Kidney glomerular epithelial cell (primary cell): ENCODE measurements at places on chromosomes 6 and 20.

GRCh38 chr6:13194852-13195251 lies 133.5 kb downstream of the TBC1D7 start:
- DNase-seq: peak; percentile 13

DNA sequence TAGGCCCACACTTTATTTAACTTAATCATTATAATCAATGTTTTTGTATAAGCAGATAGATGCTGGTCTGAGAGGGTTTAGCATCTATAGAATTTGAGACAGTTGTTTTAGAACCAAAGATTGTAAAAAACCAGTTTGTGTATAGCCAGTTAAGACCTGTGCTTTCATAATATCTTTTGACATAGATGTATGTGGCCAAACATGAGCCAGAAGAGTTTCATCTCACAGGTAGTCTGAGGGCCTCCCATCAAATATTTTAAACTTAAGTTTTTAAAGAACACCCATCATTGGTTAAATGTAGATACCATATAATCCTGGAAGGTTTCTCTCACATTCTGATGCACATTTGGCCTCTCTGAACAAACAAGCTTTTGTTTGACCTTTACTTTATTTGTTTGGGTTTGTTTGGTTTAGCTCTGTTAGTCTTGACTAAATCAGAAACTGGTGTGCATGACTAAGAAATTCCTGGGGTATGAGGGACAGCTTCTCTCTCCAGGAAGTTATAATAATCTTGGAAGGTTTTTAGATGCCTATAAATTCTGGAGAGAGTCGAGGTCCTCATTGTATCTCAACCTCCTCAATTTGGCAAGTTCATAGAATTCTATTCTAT lies 58.0 kb upstream of the TMEM200A start:
- DNase-seq: peak; percentile 77

- peak; percentile 35 for DNase-seq
Observed at GRCh38 chr20:20568604-20569205, 143.7 kb downstream of the RALGAPA2 start.

- DNase-seq: peak; percentile 26
Observed at GRCh38 chr6:14270925-14271788, 153.6 kb downstream of the CD83 start.

DNA sequence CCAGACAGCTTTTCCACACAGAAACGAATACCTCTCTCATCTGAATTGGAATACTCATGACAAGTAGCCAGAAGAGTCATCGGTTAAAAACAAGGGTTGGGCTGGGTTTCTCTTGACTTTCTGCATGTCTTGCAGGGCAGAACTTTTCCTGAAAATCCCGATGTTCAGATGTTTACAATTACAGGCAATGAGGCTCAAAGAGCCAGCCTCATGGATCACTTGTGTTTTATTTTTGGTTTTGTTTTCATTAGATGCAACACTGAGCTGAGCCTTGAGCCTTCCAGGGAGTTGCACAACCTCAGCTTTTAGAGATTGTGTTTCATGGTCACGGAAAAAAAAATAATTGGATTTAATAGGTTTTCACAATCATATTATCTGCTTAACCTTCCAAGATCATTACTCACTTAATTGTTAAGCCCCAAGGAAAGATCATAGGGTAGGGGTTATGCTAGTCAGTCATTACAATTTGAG lies 288.1 kb upstream of the PRDM1 start:
- DNase-seq: peak; percentile 58

DNA sequence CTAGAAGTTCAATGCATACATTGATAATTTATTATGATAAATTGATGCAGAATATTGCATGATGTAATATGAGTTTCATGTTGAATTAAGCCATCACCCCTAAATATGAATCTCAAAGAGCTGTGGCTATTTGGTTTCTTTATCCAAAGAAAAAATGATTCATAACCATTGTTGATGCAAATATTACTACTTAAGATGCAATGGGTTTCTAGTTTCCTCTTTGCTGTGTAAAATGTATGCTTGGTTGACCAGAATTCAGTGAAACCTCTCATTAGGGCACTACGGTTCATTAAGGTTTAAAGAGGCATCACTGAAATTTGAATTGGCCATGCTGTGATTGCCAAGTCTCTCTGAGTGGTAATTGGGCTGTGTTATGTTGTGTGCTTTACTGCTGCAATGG lies 492.5 kb upstream of the FLRT3 start:
- DNase-seq: no peak

DNA sequence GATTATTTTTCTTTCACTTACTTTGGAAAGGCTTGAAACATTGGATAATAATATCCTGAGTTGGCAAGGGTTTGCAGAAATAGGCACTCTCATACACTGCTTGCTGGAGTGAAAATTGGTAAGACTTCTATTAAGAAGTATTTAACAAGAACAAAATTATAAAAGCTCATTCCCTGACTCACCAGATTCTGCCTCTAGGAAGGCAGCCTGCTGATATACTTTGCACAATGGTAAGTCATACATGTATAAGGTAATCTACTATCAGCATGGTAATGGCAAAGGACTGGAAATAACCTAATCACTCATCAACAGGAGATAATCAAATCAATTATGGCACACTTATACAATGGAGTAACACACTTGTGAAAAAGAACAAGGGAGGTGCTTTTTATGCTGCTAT lies 85.8 kb downstream of the PLCG1 start:
- no peak for DNase-seq

- no peak for DNase-seq
Observed at GRCh38 chr6:134195164-134195906, 122.6 kb downstream of the SGK1 start.

DNA sequence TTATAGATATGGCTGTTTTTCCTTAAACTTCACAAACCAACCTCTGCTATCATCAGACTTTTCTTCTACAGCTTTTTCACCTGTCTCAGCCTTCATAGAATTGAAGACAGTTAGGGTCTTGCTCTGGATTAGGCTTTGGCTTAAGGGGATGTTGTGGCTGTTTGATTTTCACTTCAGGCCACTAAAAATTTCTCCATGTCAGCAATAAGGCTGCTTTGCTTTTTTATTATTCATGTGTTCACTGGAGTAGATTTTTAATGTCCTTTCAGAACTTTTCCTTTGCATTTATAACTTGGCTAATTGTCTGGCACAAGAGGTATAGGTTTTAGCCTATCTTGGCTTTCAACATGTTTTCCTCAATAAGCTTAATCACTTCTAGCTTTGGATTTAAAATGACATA lies 392.6 kb downstream of the RFPL4B start:
- no peak for DNase-seq

GRCh38 chr6:138818496-138819194 lies 22.8 kb downstream of the ECT2L start:
- no peak for DNase-seq

DNA sequence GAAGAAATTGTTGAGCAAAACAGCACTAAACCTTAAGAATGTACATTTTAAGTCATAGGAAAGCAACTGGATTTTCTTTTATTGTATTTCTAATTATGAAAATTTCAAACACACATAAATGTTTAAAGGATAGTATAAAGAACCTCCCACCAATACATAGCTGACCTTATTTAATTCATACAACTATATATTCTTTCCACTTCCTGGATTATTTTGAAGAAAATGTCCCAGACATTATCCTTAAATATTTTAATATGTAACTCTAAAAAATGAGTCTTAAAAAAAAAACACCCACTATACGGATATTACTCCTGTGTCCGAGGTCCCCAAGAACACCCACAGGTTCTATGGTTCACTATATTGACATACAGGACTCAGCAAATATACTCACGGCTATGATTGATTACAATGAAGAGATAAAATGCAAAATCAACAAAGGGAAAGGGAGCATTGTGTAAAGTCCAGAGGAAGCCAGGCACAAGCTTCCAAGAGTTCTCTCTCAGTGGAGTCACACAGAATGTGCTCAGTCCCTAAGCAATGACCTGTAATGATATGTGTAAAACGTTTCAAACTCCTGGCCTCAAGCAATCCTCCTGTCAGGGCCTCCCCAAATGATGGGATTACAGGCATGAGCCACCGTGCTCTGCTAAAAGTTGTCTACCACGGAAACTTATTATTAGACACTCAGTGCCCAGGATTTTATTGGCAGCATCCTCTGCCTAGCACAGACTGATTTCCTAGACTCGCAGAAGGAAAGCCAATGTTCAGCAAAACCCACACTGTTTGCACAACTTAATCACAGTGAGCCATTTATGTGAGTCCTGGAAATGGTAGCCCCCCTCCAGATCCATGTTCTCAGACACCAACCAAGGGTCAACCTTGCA lies 23.2 kb downstream of the GLYATL3 start:
- no peak for DNase-seq

- DNase-seq: no peak
Observed at GRCh38 chr6:149438855-149439254, 38.8 kb downstream of the SUMO4 start.

- no peak for DNase-seq
Observed at GRCh38 chr6:147704691-147705090, 196.2 kb downstream of the SAMD5 start.

- no peak for DNase-seq
Observed at GRCh38 chr20:50583442-50584150, 73.4 kb downstream of the PTPN1 start.

DNA sequence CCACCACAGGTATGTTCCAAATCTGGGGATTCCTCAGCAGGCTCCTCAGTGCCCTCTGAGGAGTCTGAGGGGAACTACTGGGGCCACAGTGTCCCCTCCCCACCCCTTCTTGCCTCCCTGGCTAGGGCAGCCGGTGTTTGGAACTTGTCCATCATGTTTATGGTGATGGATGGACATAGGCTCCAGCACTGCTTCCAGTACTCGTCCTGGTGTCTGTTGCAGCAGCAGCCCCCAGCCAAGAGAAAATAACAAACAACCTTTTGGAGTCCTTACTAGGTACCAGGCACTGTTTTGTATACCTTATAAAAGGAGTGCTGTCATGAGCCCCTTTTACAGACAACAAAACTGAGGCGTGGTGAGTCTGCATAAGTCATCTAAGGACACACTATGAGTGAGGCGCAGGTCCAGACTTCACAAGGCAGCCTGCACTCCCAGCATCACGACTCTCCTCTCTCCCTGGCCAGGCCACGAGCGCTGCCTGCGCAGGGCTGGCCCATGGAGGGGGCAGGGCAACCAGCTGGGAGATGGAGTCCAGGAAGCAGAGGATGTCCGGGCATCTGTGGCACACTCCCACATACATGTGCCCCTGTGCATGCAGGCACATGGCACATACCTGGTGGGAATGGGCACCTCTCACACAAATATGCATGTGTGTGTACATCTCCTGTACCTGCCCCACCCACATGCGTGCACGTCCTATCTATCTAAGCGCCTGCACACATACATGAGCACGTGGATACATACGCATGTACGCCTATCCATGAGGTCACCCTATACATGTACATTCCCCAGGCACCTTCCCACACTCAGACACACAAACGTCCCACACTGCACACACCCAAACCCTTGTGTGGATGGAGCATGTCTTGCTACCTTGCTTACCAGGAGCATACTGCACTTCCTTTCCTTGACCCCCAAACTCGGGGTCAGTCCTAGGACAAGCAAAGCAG lies 152.7 kb downstream of the VEGFA start:
- DNase-seq: no peak

DNA sequence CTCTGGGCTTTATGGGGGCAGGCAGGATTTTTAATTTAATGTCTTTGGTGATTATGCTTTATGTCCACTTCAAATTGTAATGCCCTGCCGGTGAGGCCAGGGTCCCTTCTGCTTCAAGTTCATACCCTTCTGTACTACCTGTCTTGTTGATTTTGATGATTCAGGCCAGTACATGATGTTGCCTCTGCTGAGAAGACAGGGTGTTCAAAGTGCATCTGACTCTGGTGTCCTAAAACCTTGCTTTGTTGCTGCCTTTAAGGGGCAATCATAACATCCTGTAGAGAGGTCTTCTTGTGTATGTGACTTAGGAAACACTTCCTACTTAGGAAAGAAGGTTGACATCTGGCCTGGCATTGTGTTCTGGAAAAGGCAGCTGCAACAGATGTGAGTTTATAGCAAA lies 113.2 kb downstream of the TMEM170B start:
- DNase-seq: no peak

GRCh38 chr20:37969949-37970855 lies 63.1 kb downstream of the TTI1 start:
- DNase-seq: no peak

GRCh38 chr20:987677-988076 lies 14.4 kb downstream of the RSPO4 start:
- no peak for DNase-seq

DNA sequence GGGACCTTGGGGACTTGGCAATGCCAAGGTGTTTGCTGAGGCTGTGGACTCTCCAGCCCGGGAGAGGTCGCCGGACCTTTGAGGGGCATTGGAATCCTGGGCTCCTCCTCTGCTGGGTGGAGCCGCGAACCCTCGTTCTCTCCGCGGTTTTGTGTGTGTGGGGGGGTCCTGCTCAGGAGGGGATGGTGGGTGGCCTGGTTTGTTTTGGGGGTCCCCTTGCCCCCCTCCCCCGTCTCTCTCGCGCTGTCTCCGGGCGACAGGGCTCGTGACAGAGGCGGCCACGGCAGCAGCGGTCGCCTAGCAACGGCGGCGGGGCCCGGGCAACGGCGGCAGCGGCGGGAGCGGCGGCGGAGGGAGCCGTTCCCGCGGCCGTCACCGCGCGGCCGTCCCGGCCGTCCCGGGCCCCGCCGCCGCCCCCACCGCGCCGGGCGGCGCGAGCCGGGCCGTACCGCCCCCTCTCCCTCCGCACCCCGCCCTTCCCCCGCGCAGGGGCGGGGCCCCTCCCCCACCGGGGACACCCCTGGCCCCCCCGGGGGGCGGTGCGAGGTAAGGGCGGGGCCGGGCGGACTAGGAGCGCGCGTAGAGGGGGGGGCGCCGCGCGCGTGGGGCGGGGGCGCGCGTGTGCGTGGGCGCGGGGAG lies 7.8 kb downstream of the SYNGAP1 start:
- DNase-seq: no peak

- DNase-seq: no peak
Observed at GRCh38 chr20:63070301-63070625, 63.5 kb upstream of the BHLHE23 start.

DNA sequence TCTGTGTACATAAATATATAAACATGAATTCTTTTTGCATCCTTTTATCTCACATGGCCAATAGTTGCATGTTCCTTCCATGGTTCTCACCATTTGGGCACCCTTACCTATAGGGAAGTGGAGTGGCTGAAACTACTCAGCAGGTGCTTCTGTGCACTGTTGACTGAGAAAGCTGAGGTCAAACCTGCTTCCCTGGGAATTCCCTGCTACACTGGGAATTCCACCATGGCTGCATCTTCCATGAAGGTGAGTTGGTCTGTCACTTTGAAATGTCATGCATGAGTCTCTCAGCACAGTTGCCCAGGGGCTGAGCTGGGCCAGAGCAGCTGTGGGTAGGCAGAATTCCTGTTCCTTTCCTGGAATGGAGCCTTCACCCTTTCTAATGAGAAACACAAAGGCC lies 193.8 kb upstream of the PRSS16 start:
- peak; percentile 41 for DNase-seq

DNA sequence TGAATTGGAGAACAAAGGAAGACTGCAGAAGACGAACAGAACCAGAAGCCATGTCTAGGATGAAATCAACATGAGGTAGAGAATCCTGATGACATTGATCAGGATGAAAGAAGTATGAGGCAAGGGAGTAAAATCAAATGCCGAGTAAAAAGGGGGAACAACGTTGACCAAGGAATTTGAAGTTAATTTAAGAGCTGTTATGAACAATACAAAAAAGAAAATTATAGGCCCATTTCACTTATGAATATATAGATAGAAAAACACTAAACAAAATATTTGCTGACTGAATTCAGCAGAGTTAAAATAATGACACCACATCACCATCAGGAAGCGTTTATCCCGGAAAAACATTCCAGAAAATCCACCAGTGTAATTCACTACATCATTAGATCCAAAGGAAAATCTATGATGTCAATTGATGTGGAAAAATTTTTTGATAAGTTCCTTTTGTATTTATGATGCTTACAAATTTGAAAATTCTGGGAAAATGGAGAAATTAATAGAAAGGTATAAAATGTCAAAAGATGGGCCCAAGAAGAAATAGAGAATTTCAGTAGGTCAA lies 8.1 kb upstream of the CCN5 start:
- no peak for DNase-seq
